NCI-H526 (cell line): ENCODE measurements at places on chromosomes 12 and 14.

- DNase-seq: no peak
Measured at GRCh38 chr14:30623412-30624131, 1.5 kb downstream of the SCFD1 start.

DNA sequence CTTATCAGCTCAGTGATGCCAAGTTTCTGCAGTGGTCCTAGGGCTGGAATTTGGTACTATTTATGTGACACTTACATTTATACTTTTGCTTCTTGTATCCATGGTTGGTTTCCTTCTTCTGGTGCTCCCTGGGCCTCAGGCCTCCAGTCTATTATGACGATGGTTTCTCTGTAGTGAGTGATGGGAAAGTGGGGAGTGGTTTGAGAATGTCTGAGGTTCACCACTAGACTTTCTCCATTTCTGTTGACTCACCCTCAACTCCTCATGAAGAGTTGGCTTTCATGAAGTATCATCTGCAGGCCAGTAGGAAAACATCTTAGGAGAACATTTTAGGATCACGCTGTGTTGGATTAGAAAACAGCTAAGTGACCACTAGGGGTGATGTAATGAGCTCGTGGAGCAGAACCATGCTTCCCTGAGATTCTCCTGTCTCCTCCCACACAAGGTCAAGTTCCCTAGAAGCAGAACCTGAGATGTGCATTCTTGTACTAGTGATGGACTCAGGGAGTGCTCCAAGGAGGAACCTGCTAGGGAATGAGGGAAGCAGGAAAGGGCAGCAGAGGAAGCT is 32.1 kb downstream of the RPH3A start:
- no peak for DNase-seq

- DNase-seq: no peak
Measured at GRCh38 chr14:85438001-85438400, 91.9 kb upstream of the FLRT2 start.

- no peak for DNase-seq
Measured at GRCh38 chr14:27845241-27845850, 921.2 kb upstream of the FOXG1 start.

DNA sequence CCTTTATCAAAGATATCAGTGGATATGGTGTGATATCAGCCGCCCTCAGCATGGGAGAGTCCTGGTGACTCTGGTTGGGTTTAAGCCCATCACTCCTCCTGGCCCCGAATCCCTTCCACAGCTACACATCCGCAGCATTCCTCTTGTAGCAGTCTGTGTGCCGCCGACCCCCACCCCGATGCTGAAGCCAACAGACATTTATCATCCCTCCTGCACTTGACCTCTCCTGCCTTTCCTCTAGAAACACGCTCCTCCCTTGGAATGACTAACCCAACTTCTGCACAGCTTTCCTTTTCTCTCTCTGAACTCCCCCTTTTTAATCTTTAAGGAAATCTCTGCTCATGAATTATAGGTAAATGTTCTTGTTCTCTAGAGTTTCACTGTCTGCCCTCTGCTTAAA is 250.9 kb upstream of the FOXN3 start:
- no peak for DNase-seq

- peak; percentile 88 for DNase-seq
Measured at GRCh38 chr12:109727039-109727723, 13.6 kb downstream of the FAM222A start.

DNA sequence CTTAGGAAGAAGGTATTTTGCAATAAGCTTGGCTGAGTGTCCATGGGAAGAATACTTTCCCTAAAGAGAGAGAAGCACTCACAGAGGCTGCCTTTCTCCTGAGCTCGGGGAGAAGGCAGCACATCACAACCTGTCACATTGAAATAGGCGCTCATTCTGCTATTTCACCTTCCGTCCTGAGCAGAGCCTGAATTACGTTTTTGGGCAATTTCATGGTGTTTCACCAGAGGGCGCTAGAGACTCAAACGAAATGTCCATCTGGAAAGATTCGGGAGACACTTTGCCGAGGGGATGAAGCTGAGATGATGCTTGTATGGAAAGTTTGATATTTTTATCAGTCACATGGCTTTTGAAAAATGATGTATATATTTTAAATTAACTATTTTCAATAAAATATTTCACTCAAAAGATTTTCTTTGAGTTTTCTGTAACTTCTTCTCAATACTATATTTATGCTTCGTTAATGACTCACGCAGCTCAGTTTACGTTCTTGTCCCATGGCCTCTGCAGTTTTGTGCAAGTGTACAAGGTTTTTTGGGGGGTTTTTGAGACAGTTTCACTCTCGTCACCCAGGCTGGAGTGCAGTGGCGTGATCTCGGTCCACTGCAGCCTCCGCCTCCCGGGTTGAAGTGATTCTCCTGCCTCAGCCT is 17.4 kb upstream of the B4GALNT3 start:
- DNase-seq: peak; percentile 48

DNA sequence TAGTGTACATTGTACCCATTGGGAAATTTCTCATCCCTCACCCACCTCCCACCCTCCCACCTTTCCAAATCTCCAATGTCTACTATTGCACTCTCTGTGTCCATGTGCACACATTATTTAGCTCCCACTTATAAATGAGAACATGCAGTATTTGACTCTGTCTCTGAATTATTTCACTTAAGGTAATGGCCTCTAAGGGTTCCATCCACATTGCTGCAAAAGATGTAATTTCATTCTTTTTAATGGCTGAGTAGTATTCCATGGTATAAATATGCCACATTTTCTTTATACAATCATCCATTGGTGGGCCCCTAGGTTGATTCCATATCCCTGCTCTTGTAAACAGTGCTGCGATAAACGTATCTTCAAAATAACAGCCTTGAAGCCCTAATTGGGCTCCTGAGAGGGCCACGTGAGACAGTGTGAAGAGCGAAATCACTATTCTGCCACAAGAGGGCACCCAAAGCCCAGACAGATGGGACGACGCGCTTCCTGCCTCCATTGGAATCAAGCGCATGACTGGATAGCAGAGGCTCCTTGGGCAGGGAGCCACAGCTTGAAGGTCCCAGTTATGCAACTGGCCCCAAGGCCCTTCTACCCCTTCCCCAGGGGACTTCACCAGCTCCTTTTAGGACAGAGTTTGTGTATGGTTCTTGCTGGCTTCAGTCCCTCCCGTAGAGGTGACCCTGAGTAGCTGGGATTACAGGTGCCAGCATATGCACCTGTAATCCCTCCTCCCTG is 21.3 kb upstream of the CD27 start:
- peak; percentile 91 for DNase-seq

DNA sequence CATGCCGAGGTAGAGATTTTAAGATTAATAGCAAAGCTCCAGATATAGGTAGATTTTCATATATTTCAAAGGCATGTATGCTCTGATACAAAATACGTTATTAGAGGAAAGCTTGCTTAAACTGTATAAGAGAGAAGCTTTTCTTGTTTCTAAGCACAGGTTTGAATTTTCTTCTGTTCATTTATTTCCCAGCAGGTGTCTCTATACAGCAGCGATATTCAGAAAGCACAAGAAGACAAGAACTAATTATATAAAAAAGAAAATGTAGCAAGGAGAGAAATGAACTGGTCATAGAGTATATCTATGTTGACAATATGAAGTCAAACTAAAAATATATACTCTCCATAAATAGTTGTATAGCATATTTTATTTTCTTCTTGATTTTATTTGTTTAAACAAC is 307.4 kb upstream of the NOVA1 start:
- peak; percentile 12 for DNase-seq

DNA sequence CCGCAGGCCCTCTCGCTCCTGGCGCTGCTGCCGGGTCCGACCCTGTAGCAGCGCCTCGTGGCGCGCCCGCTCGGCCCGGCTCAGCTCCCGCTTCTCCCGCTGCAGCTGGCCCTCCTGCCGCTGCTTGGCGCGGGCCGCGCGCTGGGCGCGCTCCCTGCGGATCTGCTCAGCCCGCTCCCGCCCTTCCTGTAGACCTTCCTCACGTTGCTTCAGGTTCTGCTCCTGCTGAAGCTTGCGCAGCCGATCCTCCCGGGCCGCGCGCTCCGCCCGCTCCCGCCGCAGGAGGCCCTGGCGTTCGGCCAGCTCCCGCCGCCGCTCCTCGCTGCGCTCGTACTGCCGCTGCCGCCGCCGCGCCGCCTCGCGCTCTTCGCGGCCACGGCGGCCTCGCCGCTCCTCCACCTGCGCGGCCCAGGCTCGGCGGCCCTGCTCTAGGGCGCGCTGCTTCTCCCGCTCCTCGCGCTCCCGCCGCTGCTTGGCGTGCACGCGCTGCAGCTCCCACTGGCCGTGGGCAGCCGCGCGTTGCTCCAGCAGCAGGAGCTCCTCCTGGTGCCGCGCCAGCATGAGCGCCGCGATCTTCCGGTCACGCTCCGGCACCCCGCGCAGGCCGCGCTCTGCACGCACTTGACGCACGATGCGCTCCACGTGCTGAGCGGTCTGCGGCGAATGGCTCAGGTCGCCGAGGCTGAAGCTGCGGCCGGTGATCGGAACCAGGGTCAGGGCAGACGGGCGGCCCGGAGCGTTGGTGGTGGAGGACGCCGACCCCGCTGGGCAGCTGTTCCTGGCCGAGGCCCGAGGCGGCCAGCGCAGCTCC is 2.4 kb downstream of the CCDC177 start:
- DNase-seq: peak; percentile 84

GRCh38 chr12:126347421-126347820 is 1282.2 kb downstream of the AACS start:
- DNase-seq: no peak

DNA sequence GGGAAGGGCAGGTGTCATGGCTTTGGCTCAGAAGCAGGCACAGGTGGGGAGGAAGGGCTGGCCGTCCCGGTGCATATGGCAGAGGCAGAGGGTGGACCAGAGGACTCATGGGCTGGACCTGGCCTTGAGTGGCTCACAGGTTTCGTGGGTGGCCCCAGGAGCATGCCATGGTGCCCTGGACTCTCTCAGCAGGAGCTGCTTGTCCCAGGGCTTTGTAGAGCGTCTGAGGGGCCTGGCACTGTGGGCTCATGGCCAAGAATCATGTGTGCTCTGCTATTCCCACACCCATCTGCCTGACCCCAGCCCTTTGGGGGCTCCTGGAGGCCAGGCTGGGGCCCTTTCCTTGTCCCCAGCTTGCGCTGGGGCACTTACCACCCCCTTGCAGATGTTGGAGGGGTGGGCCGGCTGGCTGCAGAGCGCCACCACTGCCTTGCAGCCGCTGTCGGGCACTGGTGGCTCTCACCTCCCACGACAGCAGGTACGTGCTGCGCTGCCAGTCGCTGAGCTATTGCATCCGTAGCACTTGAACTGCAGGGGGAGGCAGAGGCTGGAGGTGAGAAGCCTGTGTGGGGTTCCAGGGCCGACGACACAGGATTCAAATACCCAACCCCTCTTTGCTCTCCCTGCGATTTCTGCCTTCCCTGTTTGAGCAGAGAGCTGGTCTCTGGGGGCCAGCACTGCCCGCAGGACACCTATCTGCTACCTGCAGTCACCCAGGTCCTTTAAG is 187.4 kb upstream of the PRMT8 start:
- DNase-seq: peak; percentile 14

GRCh38 chr12:71671816-71672215 is 7.7 kb downstream of the THAP2 start:
- DNase-seq: no peak

DNA sequence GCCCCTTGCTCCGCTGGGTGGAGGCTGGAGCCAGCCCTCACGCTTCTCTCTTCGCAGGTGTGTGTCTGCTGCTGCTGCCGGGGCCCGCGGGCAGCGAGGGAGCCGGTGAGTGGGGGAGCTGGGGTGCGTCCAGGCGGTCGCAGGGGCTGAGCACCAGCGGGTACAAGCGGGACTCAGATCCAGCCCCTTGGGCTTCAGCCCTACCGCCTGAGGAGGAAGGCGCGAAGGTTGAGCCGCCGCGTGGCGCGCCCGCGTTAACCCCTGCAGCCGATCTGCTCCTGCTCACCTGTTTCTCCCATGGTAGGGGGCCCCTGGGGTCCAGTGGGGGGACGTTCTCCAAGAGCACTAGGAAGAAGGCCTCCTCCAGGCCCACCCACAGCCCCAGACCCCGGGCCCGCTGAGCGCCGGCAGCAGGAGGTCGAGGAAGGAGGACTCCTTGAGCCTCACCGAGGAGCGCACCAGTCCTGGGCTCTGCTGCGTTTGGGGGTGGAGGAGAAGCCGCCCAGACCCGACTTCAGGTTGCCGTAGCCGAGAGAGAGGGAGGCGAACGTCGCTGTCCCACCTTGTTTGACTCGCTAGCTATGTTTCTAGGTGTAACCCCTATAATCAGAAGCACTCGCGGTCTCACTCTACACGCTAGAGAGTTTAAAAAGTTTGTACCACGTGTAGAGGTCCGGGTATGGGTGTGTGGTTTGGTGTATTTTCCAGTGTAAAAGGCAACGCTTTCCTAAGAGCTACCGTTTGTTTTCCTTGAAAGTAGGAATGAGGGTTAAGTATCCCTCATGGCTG is 834 bp downstream of the COCH start:
- DNase-seq: no peak

- DNase-seq: no peak
Measured at GRCh38 chr14:96849733-96850132, 52.6 kb downstream of the VRK1 start.

GRCh38 chr14:85728476-85729065 is 198.6 kb downstream of the FLRT2 start:
- DNase-seq: no peak

- peak; percentile 29 for DNase-seq
Measured at GRCh38 chr14:70002589-70003346, 123.6 kb downstream of the SMOC1 start.

DNA sequence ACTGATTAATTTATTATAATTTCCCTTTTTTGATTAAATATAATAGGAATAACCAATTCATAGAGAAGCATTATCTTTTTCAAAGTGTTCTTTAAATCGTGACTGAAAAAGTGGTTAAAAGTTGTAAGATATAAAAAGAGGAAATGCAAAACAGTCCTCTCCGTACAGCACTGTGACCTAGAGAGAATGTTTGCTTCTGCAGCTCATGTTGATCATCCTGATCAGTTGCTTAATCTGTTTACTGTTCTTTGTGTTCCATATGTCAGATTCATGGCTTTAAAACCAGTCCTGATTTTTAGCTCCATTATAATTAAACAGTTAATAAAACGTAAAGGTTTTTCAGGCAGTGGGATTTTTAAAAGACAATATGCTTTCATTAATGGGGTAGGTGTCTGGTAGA is 4.7 kb downstream of the TTC8 start:
- peak; percentile 2 for DNase-seq

- no peak for DNase-seq
Measured at GRCh38 chr14:97270308-97270707, 473.1 kb downstream of the VRK1 start.

- DNase-seq: no peak
Measured at GRCh38 chr12:55933169-55933798, 2.3 kb downstream of the DGKA start.

DNA sequence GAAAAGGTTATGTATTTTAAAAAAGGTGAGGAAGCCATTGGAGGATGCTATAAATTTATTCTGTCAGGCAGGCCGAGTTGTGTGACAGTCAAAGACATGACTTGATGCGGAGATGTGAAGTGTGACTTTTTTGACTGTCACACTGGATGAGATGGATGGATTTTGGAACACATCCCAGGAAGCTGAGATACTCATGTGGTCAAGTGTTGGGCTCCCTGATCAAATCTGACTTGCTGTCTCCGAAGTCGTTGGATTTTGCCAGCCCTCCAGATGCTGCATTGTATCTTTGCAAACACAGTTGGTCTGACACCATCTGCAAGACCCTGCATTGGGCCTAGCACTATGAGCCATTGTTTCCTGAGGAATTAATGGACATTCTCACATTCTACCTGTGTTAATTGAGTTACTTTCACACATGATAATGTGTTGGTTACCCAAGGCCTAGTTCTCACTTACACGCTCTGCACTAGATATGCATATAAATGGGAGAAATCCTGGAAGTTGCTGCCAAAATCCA is 204.0 kb upstream of the PRKD1 start:
- no peak for DNase-seq

GRCh38 chr14:67050896-67051295 is 138.3 kb upstream of the GARIN2 start:
- DNase-seq: no peak
